ENCODE measurements at places on chromosomes 12 and 14. TPM values are rescaled to one million over a fixed set of nuclear protein-coding genes. Genes with fewer than 3 reads are reported as not detected.

Gene DHRS1
- total RNA-seq: 9.5 TPM

Gene ABCC9
- 1.2 TPM for total RNA-seq

Gene IGF1
- total RNA-seq: 0.20 TPM

Gene E2F7
- total RNA-seq: 32.7 TPM

GRCh38 chr14:101561897-101562490 is 699 bp downstream of the DIO3 start:
- H3K27ac ChIP-seq: no peak overlapping the region
- H3K27me3 ChIP-seq: no peaks in the 10 kb centered on the region
- DNase-seq: no peak
- H3K36me3 ChIP-seq: no peaks in the 10 kb centered on the region
- H3K4me1 ChIP-seq: no peaks in the 10 kb centered on the region

- H3K4me1 ChIP-seq: no peaks in the 10 kb centered on the region
- no peaks in the 10 kb centered on the region for H3K36me3 ChIP-seq
- peaks cover 17% of the 10 kb centered on the region for H3K27me3 ChIP-seq
Observed at GRCh38 chr12:51529651-51529970, 61.4 kb upstream of the SCN8A start.

GRCh38 chr12:79717006-79717405 is 26.2 kb upstream of the PAWR start:
- no peaks in the 10 kb centered on the region for H3K27me3 ChIP-seq
- no peak overlapping the region for H3K4me3 ChIP-seq
- no peaks in the 10 kb centered on the region for H3K4me1 ChIP-seq
- no peak overlapping the region for H3K27ac ChIP-seq
